ENCODE measurements at places on chromosomes 5 and 9. TPM values are rescaled to one million over a fixed set of nuclear protein-coding genes. Genes with fewer than 3 reads are reported as not detected.

- DNase-seq: peak; percentile 54
Observed at GRCh38 chr9:17063535-17064135, 71.2 kb upstream of the CNTLN start.

- DNase-seq: no peak
Observed at GRCh38 chr5:160348080-160348479, 22.3 kb downstream of the C1QTNF2 start.

DNA sequence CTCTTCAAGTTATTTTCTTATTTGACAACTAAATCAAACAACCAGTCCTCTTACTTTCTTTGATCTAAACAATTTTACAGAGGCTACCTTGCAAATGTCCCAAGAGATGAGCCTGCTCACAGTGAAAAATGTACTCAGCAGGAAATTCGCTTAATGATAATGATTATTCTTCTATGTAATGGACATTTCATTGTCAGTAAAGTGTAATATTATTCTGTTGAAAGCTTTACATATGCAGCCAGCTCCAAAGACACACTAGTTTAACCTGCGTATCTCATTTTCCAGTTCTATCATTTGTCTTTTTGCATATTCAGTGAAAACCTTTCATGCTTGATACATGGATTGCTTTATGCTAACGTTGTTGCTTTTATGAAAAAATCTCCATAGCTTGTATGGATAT is 758.7 kb upstream of the ZNF608 start:
- no peak for DNase-seq

GRCh38 chr5:33476992-33477391 is 36.2 kb downstream of the TARS1 start:
- DNase-seq: no peak

- peak; percentile 11 for DNase-seq
Observed at GRCh38 chr9:22617156-22617555, 170.5 kb downstream of the DMRTA1 start.

- DNase-seq: peak; percentile 29
Observed at GRCh38 chr5:162068412-162068811, 839 bp downstream of the GABRG2 start.

DNA sequence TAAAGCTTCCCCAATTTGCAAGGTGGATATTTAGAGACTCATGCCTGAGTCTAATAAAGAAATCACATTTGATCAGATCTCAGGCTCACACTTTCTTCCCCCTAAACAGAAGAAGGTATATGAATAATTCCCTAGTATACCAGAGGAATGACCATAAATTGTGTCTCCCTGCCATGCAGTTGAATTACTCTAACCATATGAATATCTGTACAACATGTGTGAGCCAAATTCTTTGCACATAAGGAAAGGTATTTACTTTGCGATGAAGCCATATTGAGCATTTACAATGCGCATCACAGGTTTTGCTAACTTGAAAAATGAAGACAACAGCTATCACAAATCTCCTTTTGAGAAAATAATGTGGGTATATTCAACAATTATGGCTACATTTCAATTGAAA is 479.4 kb downstream of the NR2F1-AS1 start:
- DNase-seq: no peak

GRCh38 chr9:70947511-70947910 is 173.9 kb downstream of the TRPM3 start:
- DNase-seq: no peak

GRCh38 chr5:79301046-79301712 is 65.2 kb downstream of the JMY start:
- DNase-seq: no peak

- no peak for DNase-seq
Observed at GRCh38 chr5:72586788-72587530, 79.7 kb upstream of the ZNF366 start.

- DNase-seq: no peak
Observed at GRCh38 chr5:97915106-97915505, 732.1 kb upstream of the RIOK2 start.

DNA sequence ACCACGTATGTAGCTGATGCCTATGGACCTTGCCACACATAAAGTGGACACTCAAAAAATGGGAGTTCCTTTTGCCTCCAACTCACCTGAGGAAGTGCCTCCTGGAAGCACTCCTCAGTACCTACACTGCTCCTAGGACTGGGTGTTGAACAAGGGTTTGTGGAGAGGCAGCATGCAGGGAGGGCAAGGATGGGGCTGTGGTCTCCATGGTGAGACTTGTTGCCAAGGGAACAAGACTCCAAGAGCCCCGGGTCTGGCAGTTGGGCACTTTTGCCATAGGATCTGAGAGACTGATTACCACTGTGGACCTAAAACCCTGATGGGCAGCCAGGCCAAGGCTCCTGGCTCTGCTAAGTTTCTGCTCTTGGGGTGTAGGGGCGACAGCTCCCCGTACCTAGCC is 6.9 kb upstream of the NR5A1 start:
- no peak for DNase-seq

DNA sequence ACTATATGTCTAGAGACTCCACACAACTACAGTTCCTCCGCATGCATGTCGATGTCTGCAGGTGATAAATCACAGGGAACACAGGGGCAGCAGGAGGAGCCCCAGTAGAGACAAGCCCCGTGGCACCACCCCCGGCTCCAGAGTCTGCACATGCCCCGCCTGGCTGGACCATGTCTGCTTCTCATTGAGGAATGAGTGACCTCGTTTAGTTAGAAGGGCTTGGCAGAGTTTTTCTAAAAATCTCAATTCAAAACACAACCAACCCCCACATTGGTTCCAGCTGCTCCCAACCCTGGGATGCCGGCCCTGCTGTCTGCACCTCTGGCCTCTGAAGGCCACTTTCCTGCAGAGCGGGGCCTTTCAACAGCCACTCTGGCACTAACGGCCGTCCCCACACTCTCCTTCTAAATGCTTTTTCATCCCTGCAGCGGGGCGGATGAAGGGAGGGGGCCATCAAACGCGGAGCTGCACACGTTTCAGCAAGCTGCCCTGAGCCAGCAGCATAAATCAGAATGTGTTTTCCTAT is 106.3 kb downstream of the ROR2 start:
- no peak for DNase-seq

GRCh38 chr5:61619777-61620518 is 287.9 kb downstream of the ZSWIM6 start:
- no peak for DNase-seq

- DNase-seq: no peak
Observed at GRCh38 chr5:68544091-68544647, 328.6 kb downstream of the PIK3R1 start.

DNA sequence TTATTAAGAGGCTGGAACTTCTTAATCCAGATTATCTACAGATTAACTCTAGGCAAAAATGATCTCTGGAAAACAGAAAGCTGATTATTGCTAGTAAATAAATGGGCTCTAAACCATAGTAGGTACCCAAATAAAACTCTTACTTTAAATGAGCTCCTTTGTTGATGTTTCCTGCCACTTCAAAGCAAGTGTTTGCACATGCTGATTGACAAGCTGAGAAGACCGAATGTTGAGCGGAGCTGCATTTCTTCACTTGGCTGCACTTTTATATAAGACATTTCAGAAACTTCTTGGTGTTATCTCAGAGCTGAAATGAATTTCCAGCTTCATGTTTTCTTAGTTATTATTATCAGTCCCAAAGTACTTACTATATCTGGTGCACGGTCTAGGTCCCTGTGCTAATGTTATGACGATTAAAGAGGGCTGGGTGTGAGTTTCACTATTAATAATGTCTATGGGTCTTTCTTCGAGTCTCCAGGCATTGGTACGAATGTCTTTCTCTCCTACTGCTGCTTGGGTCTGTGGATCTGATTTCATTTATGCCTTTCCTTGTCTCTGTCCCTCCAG is 58.6 kb upstream of the CTXN3 start:
- DNase-seq: no peak

GRCh38 chr5:4549351-4549750 is 590.8 kb upstream of the ADAMTS16 start:
- no peak for DNase-seq

DNA sequence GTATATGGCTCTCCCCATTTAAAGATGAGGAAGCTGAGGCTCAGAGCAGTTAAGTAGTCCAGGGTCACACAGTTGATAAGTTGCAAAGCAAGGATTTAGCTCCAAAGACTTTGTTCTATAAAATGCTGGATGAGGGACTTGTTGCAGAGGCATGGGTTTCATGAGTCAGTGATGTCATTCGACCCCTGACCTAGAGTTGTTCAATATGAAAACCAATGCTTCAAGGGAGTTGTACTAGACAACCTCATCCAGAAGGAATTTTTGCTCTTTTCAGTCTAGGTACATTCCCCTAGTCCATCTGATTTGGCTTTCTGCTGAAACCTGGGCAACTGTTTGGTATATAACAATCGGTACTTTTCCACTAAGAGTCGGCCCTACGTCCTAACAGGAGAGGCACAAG is 550.4 kb downstream of the EBF1 start:
- no peak for DNase-seq

DNA sequence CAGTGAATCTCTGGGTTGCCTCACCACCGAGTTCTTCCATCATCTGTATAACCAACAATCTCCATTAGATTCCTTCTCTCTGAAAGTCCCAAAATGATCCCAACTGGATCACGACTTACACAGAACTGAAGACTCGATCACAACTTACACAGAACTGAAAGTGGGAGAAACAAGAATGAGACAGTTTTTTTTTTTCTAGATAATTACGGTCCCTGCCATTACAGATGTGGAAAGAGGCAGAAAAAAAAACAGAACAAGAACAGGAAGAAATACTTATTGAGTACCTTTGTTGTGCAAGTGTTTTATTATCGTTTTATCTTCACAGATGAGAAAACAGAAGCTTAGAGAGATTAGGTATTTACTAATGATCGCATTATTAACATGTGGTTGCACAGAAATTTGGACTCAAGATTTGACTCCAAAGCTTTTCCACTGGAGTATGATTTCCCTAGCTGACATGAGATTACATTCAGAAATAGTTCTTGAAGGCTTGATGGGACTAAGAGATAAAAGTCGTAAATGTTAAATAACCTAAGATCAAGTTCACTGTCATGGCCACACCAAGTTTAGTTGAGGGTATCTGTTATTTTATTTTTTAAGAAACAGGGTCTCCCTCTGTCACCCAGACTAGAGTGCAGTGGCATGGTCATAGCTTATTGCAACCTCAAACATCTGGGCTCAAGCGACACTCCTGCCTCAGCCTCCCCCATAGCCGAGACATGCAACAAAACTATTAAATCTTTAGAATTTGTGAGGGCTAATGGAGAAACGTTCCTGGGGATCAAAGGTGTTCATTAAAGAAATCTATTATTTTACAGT is 8.9 kb downstream of the PLK2 start:
- DNase-seq: no peak

GRCh38 chr9:72333709-72334108 is 31.3 kb downstream of the ZFAND5 start:
- no peak for DNase-seq

GRCh38 chr5:57102905-57103255 is 71.0 kb upstream of the GPBP1 start:
- DNase-seq: no peak

DNA sequence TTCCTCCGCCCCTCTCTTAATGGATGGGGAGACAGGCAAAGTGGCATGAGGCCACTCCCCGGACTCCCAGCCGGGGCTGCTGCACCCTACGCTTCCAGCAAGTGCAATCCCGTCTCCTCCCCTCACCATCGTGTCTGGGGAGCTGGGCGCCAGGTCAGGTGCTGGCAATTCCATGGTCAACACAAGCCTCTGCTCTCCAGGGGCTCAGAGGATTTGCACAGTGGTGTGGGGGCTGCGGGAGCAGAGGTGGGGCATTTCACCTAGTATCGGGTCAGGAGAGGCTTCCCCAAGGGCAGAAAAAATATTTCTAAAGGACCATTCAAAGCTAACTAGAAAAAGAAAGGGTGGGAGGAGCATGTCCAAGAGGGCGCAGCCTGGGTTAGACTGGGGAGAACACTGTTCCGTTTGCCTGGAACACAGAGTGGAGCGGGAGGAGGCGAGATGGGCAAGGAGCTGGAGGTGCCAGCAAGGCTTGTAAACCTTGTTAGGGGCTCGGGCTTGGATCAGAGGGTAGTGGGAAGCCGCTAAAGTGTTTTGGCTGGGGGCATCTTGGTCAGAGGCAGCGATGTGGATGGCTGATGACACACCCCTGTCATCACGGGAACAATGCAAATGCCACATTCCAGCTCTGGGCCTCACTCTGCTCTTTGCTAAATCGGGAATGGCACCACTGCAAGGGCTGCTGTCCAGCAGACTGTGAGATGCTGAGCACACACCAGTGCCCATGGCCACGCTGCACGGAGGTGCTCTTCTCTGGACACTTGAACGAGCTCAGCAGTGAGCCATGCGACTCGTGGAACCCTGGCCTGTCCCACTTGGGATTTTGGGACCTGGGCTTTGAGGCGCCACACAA is 191.7 kb downstream of the CDK5RAP2 start:
- DNase-seq: no peak

- no peak for DNase-seq
Observed at GRCh38 chr9:77719321-77719720, 71.2 kb upstream of the GNA14 start.

GRCh38 chr9:136951541-136952320 is at the start of gene LCN12:
Gene LCN12, plus strand, starts transcription at chr9:136952273. Its CDS starts 55 bp downstream, at chr9:136952328.
- no peak for DNase-seq

- DNase-seq: no peak
Observed at GRCh38 chr9:126859111-126859510, 1.3 kb upstream of the ZBTB34 start.

- no peak for DNase-seq
Observed at GRCh38 chr9:76751001-76751400, 13.2 kb upstream of the PCA3 start.

- no peak for DNase-seq
Observed at GRCh38 chr9:69748304-69748703, 11.5 kb downstream of the PTAR1 start.

DNA sequence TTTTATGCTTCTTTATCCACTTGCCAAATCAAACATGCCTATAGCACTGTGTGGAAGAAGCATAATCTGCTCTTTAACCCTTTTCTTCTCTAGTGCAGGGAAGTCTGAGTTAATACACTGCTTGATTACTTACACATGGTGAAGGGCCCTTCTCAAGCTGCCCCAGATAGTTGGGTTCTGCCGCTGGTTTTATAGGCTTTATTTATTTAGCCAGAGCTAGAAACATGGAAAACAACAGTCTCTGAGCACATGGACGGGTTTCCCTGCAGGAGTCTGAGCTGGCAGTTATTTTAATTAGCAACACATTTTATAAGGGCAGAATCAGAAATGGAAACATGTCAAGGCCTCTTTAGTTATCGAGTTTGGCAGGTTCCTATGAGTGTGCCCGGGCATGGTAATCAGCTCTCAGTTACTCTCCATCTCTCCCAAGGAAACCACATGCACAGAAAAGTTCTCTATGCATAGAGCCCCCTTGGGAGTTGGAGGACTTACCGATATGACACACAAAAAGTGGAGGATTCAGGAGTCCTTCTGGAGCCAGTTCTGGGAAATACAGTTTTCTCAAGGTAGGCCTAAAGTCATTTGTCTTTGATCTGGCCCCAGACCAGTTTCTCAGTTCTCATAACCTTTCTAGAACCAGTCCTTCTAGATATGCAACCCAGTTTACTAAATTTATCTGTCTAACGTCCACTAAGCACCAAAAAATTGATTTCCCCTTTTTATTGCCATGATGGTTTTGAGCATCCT is 564.8 kb downstream of the ACTL7B start:
- no peak for DNase-seq

SHISAL2B gene
- not detected for total RNA-seq

SLC36A3 gene
- total RNA-seq: not detected

SHC3 gene
- total RNA-seq: 0.02 TPM

OR1Q1 gene
- not detected for total RNA-seq

PDZD2 gene
- 1.2 TPM for total RNA-seq

ZNF883 gene
- 3.6 TPM for total RNA-seq

WDR38 gene
- not detected for total RNA-seq

PNPLA7 gene
- 0.14 TPM for total RNA-seq

FAM221B gene
- not detected for total RNA-seq

PCDHGA3 gene
- 10.3 TPM for total RNA-seq

SPATA6L gene
- not detected for total RNA-seq
